Jurkat, Clone E6-1 (cell line): ENCODE measurements at places on chromosomes 16 and 17.

- DNase-seq = no peak
These were observed 20.6 kb upstream of the ARHGAP17 start for GRCh38 chr16:25035494-25036405.

- DNase-seq = no peak
These were observed 490 bp downstream of the GID4 start for GRCh38 chr17:18039535-18040260.

DNA sequence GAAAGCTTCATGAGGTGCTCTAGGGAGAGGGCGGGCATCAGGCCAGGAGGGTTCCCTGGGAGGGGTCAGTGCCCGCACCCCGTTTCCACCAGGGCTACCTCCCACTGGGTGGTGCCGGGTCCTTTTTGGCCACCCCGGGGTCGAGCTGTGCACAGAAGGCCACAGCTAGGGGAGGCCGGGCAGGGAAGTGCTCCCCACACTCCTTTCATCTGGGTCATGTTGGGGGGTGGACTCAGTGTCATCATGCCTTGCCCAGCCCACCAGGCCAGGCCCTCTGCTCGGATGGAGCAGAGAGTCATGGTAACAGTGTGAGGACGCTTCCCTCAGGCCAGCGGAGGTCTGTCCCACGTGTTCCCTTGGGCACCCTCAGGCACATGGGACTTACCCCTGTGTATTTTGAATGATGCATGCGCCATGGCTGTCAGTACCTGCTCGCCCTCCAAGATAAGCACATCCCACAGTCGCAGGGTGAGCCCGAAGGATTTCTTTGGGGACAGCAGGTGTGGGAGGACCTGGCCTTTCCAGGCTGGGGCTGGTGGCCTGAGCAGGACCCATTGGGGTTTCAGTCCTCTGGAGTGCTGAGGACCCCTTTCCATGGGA is 46.4 kb downstream of the TNFRSF13B start:
- DNase-seq = no peak

DNA sequence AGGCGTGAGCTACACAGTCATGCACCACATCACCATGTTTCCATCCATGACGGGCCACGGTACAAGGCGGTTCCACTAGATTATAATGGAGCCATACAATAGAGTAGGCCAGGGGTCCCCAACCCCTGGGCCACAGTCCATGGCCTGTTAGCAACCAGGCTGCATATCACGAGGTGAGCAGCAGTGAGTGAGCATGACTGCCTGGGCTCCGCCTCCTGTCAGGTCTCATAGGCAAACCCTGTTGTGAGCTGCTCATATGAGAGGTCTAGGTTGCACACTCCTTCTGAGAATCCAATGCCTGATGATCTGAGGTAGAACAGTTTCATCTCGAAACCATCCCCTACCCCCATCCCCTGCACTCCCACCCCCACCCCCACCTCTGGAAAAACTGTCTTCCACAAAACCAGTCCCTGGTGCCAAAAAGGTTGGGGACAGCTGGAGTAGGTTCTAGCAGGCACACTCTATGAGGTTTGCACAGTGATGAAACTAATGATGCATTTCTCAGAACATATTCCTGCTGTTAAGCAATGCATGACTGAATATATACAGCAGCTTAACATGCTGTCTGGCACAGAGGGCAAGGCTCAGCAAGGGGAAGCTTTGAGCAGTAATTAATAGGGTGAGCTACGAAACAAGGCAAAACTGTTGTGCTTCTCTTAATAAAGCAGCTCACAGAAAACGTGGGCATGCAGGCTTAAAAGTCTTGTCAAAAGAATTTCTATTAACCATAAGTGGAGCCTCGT is 108.0 kb downstream of the VPS53 start:
- DNase-seq = no peak

DNA sequence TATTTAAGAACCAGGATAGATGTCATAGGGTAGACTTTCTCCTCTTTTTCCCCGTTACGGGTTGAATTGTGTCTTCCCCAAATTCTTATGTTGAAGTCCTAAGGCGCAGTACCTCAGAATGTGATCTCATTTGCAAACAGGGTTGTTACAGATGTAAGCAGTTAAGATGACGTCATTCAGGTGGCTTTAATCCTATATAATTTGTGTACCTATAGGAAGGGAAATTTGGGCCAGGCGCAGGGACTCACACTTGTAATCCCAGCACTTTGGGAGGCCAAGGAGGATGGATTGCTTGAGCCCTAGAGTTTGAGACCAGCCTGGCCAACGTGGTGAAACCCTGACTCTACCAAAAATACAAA is 99.5 kb upstream of the DHX40 start:
- DNase-seq = no peak

- DNase-seq = no peak
These were observed 164.1 kb downstream of the CMIP start for GRCh38 chr16:81608523-81609209.

DNA sequence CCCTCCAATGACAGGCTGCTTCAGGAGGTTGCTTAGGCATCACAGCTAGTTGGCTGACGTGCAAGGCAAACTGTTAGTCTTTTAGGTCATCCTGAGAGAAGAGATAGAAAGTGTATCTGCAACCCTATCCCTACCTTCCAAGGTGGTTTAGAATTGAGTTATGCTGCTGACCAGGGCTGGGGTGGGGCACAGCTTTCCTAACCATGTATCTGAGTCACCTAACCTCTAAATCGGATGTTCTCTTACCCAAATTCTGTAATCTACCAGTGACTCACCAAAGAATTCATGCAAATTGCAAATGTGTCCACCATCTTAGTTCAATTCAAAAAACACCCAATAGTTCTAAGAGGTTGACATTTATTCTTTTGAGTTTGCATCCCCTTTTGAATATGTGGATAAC is 107.2 kb upstream of the DYNLRB2 start:
- DNase-seq = no peak

- DNase-seq = no peak
These were observed 7.1 kb downstream of the CDH15 start for GRCh38 chr16:89178453-89179147.

GRCh38 chr16:4593086-4593485 is 21.6 kb downstream of the UBALD1 start:
- DNase-seq = no peak

- no peak for DNase-seq
These were observed 609.4 kb upstream of the CDH5 start for GRCh38 chr16:65757064-65757463.
